NB4 (cell line): ENCODE measurements at places on chromosomes 2 and 18.

DNA sequence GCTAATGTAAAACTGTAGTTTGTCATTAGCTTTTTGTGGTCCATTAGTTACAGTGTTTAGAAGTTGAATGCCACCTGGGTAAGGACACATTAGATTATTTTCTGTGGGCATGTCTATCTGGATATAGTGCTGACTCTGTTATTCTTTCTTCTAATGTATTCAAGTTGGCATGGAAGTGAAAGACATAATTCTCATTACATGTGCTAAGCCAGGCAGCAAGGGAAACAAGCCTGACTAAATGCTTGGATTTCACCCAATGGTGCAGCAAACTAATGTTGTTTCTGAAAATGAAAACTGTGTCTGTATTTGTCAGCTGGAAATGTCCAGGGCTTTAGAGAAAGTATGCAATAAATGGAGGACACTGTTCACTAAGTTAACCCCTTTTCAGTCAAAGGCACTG is 100.7 kb downstream of the NUP35 start:
- no peak for DNase-seq

GRCh38 chr2:105795575-105795934 is 50.8 kb downstream of the NCK2 start:
- peak; percentile 87 for DNase-seq

DNA sequence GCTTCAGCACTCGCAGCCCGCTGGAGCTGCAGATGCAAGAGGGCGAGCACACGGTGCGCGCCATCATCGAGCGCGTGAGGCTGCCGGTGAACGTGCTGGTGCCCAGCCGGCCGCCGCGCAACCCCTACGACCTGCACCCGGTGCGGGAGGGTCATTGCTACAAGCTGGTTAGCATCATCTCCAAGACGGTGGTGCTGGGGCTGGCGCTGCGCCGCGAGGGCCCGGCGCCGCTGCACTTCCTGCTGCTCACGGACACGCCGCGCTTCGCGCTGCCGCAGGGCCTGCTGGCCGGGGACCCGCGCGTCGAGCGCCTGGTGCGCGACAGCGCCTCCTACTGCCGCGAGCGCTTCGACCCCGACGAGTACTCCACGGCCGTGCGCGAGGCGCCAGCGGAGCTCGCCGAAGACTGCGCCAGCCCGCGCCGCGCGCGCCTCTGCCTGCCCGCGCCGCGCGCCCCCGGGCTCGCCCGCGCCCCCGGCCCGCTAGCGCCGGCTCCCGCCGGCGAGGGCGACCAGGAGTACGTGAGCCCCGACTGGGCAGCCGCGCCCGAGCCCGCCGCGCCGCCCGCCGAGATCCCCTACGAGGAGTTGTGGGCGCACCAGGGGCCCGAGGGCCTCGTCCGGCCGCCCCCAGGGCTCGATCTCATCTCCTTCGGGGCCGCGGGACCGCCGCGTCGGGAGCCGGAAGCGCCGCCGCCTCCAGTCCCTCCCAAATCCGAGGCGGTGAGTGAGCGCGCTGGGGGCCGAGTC is 11.8 kb downstream of the GAREM2 start:
- peak; percentile 88 for DNase-seq

DNA sequence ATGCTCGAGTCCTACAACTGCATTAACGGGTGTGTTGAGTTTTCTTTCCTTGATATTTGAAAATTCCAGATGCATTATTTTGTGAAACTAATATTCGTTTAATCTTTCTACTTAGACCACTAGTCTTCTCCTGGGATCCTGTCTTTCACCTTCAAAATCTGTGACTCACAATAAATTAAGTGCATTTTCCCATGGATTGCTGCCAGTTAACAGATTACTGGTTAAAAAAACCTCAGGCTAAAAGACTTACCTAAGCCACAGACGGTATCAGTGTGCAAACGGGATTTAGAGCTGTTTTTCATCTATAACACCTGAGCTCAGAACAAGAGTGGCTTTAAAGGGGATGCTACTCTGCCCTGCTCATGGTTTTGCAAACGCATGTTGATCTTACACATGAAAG is 10.2 kb downstream of the FECH start:
- no peak for DNase-seq

GRCh38 chr18:8889489-8889888 is 184.1 kb downstream of the MTCL1 start:
- DNase-seq: no peak

GRCh38 chr2:71668326-71669057 is 215.1 kb downstream of the DYSF start:
- no peak for DNase-seq

- no peak for DNase-seq
These were observed 170.5 kb upstream of the NETO1 start for GRCh38 chr18:73038336-73038735.

DNA sequence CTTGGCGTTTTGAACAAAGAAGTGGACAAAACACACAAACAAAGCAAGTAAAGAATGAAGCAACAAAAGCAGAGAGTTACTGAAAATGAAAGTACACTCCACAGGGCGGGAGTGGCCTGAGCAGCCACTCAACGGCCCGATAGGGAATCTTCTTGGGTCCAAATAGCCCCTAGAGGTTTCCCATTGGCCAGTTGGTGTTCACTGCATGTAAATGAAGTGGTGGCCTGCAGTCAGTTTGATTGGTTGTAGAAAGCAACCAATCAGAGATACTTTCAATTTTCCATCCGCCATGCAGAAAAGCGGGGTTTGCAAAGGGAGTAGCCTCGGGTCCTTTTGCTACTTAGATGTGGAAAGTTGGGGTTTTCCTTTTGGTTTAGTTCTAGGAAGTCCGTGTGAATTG is 31.6 kb downstream of the CYBRD1 start:
- peak; percentile 20 for DNase-seq

GRCh38 chr18:74496508-74497323 is 553 bp downstream of the CNDP2 start:
- DNase-seq: peak; percentile 56

DNA sequence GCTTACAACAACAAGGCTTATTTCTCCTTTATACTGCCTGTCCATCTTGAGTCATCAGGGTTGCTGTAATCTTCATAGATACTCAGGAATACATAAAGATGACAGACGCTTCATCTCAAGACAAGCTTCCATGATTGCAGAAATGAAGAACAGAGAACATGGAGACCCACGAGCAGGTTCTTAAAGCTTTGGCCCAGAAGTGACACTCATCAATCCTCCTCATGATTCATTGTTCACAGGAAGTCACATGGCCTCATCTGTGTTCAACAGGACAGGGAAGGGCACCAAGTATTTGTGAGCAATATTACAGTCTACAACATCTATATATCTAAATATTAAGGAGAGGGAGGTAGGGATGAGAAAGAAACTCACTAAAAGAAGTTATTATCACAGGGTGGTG is 36.5 kb upstream of the PGAP1 start:
- DNase-seq: no peak

- DNase-seq: no peak
These were observed 97.3 kb downstream of the ACAA2 start for GRCh38 chr18:49716035-49716434.

DNA sequence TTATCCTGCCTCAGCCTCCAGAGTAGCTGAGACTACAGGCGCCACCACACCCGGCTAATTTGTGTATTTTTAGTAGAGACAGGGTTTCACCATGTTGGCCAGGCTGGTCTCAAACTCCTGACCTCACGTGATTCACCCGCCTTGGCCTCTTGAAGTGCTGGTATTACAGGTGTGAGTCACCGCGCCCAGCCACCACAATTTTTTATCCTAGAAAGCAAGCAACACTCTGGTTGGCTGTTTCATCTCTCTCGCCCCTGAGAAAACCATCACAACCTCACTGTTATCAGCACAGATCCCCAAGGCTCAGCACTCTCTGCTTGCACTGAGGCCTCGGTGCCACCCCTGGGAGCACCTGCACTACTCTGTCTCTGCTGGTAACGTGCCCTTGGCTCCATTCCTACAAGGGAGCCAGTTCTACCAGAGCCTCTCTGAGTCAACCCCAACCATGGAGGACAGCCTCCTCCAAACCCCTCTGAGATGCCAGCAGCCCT is 134.8 kb upstream of the AGAP1 start:
- no peak for DNase-seq
